HT-29 (cell line): ENCODE measurements at places on chromosomes 11 and 22.

DNA sequence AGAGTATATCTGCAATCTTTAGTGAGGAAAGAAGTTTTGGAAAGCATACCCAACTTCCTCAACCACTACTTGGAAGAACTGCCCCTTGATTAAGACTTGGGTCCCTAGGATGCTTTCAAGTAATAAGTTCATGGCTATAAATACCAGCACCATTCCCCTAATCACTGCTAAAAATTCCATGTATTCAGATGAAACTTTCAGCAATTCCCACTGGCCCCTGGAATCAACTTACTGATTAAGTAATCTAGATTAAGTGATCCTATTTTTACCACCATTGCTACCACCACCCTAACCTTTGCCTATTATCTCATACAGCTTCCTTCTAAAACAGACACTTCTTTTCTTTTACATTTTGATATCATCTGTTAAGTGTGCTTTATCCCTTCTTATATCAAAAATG, 10.5 kb downstream of the PICALM start:
- DNase-seq = no peak

- no peak for DNase-seq
These were observed 12.4 kb upstream of the SCARF2 start for GRCh38 chr22:20449819-20450550.

GRCh38 chr11:36065436-36065835, 121.6 kb downstream of the LDLRAD3 start:
- DNase-seq = no peak

DNA sequence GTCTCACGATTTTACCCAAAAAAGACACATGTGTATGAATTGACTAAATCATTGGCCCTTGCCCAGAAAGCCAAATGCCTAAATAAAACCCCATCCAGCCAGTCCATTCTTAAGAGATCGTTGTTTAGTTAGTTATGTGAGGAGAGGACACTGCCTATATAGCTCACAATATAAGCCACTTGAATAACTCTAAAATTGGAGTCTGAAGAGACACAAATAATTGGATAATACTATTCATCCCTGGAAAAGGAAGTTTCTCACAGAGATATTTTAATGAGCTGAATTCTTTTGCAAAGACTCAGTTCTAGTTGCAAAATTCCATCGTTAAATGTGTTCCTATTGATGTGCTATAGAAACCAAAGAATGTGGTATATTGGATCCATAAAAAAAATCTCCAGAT, 176.7 kb downstream of the SOX6 start:
- DNase-seq = no peak

DNA sequence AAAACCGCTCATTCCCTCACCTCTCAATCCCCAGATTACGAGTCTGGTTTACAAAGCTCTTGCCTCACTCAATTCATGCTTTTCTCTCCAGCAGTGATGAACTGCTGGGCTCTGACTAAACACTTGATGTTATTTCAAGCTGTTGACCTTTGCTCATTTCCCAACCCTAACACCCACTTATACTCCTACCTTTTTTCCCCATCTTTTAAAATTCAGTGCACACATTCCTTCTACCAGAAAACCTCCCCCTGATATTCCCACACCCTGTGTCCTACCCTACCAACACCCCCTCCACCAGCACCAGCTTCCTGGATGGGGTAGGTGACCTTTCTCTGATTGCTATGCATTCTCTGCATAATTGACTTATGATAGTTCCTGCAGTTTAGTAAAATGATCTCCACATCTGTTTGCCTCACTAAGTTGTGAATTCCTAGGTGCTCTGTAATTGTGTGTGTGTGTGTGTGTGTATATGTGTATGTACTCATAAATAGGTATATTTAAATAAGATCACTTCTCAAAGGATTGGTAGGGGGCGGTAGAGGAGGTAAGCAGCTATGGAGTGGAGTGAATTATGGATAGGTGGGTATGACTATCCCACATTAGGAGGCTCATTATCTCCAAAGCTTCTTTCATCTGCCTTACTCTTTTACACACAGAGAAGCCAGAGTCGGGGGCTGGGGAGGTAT, 842 bp downstream of the HEPACAM start:
- DNase-seq = no peak

DNA sequence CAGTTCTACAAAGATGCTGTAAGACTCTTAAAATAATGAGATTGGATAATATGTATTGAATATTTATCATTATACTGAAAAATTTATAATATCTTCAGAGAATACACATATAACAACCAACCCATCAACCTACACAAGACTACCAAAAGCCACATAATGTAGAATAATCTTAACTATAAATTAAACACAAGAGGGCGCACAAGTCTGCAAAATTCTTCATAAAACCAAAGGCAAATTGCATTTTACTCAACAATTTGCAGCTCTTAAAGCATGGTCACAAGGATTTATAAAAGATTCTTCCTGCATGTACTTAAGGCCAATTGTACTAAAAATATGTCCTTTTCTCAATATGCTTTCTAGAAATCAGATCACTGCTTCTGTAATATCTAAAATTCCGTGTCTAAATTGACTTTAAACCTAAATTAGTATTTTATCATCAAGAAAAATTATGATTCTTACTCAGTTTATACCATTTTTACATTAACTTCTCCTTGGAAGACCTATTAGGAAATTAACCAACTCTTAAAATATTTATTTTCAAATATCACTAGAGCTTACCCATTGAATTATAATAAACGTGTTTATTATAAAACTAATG, 79.0 kb downstream of the TTC28 start:
- peak; percentile 77 for DNase-seq

DNA sequence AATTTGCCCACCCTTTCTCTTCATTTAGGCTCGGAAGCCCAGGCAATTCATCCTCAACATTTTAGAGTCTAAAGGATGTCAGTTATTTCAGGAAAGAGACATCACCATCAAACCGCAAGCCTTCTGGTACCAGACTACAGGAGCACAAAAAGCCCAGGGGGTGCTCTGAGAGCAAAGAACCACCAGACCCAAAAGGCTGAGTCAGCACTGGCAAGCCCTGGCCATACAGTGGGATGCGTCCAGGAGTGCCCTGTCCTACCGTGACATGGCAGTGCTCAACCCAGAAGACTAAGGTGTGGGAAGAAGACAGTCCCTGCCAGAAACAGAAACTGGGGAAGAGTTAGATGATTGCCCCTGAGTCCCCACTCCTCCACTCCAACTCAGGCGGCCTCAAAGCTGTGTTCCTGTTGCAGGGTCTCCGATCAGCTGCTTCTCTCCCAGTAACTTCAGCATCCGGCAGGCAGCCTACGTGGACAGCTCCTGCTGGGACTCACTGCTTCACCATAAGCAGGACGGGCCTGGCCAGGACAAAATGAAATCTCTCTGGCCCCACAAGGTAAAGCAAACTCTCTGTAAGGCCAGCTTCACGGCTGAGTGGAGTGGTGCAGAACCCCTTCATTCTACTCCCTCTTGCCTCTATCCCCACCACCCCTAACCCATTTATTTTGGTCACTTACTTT, 1.5 kb downstream of the PANX3 start:
- no peak for DNase-seq

- no peak for DNase-seq
These were observed 68.8 kb downstream of the PRDM11 start for GRCh38 chr11:45215098-45215865.
